ENCODE measurements at places on chromosomes 7 and 10.

DNA sequence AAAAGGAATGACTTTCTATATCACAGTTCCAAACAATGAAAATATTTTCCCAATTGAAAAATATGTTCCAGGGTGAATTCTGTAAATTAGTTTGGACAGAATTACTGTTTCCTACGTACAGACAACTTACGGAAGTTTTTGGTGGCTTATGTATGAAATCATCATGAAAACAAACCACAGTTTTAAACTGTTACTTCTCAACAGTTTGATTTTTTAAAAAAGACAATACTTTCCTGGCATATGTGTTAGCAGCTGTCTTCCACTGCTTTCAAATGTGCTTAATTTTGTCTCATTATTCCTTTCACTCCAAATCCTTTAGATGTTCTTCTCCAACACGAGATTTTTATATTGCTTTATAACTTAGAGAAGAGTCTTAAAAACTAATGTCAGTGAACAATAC lies 56.2 kb downstream of the SEMA3A start:
- no peak overlapping the region for H3K27ac ChIP-seq
- no peaks in the 10 kb centered on the region for H3K27me3 ChIP-seq

DNA sequence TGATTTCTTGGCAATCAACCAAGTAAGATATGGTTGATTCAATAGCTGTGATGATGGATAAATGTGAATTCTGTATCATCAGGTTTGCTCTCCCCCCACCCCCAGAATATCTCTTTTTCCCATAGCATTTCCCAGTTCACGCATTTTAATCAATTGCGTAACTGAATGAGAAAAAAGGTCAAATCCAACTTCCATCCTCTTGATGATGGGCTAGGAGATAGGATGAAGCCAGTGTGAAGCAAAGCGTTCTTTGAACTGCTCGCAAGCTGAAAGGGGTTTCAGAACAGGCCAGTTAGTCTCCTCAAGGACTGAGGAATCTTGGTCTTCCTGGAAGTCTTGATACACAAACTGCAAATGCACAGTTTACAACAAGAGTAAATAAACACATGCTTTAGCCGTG lies 94.5 kb upstream of the ARMC3 start:
- no peak overlapping the region for H3K27ac ChIP-seq
- H3K4me3 ChIP-seq: no peak overlapping the region
- no peaks in the 10 kb centered on the region for H3K36me3 ChIP-seq
- H3K27me3 ChIP-seq: no peaks in the 10 kb centered on the region

DNA sequence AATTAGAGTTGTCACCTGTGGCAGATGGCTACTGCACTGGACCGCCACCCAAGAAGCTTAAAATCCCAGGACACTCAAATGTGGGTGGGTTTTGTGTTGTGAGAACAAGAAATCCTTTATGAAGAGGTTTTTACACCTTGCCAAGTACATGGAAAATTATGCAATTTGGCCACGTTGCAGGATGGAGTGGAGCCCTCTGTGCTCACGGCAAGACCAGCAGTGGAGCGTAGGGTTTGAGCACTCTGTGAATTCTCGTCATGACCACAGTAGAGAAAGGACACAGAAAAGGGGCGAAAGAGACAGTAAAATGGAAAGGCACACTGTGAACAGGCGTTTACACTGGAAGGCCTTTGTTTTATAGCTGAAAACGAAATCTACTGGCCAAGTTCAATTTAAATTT lies 222.6 kb downstream of the ADARB2 start:
- no peak overlapping the region for H3K27ac ChIP-seq
- H3K36me3 ChIP-seq: no peaks in the 10 kb centered on the region
- H3K4me1 ChIP-seq: no peaks in the 10 kb centered on the region
- DNase-seq: no peak

- no peak for DNase-seq
- H3K36me3 ChIP-seq: no peaks in the 10 kb centered on the region
- H3K27ac ChIP-seq: no peak overlapping the region
- H3K27me3 ChIP-seq: no peaks in the 10 kb centered on the region
- H3K4me1 ChIP-seq: peaks cover 5% of the 10 kb centered on the region
Observed at GRCh38 chr7:122756860-122757259, 54.1 kb upstream of the RNF148 start.
